ENCODE measurements at places on chromosomes 7 and 10. TPM values are rescaled to one million over a fixed set of nuclear protein-coding genes. Genes with fewer than 3 reads are reported as not detected.

The IFIT1B gene
- polyA plus RNA-seq = not detected

The BTBD16 gene
- 0.73 TPM for polyA plus RNA-seq

The HERC4 gene
- polyA plus RNA-seq = 16.3 TPM

The HYAL4 gene
- not detected for polyA plus RNA-seq

The ASIC3 gene
- polyA plus RNA-seq = 3.2 TPM

The EPDR1 gene
- polyA plus RNA-seq = 33.0 TPM

The IQCE gene
- polyA plus RNA-seq = 11.0 TPM

The SLC29A4 gene
- 1.1 TPM for polyA plus RNA-seq

The GATA3 gene
- polyA plus RNA-seq = 1.9 TPM

The DENND2A gene
- polyA plus RNA-seq = 4.1 TPM

The AFAP1L2 gene
- polyA plus RNA-seq = 5.6 TPM

The HMX2 gene
- not detected for polyA plus RNA-seq

The SPRN gene
- polyA plus RNA-seq = 0.11 TPM

The ATP6V0A4 gene
- 0.22 TPM for polyA plus RNA-seq

The AGR3 gene
- 464 TPM for polyA plus RNA-seq

The GPRIN2 gene
- polyA plus RNA-seq = 17.7 TPM

The CYP2C8 gene
- polyA plus RNA-seq = 0.25 TPM

The CLRN3 gene
- 0.12 TPM for polyA plus RNA-seq

The KDM7A gene
- 3.1 TPM for polyA plus RNA-seq

The PAX4 gene
- polyA plus RNA-seq = not detected

The PDE6C gene
- not detected for polyA plus RNA-seq

The CALML5 gene
- not detected for polyA plus RNA-seq

The MCMBP gene
- 25.8 TPM for polyA plus RNA-seq

The ADAM22 gene
- polyA plus RNA-seq = 0.26 TPM

The RTKN2 gene
- 26.6 TPM for polyA plus RNA-seq

The AOAH gene
- 36.4 TPM for polyA plus RNA-seq

The GNGT1 gene
- not detected for polyA plus RNA-seq

The PHKG1 gene
- 1.0 TPM for polyA plus RNA-seq

The SRGN gene
- polyA plus RNA-seq = 1,336 TPM

The CYP3A5 gene
- polyA plus RNA-seq = 2.2 TPM

The OR2A5 gene
- not detected for polyA plus RNA-seq

The SORCS3 gene
- polyA plus RNA-seq = not detected

The ASAH2 gene
- polyA plus RNA-seq = 0.08 TPM

The LIPN gene
- 2.6 TPM for polyA plus RNA-seq

The FAM131B gene
- 0.29 TPM for polyA plus RNA-seq

The MBL2 gene
- not detected for polyA plus RNA-seq

The ELFN1 gene
- 1.4 TPM for polyA plus RNA-seq

The INA gene
- 0.04 TPM for polyA plus RNA-seq

The ZNF467 gene
- polyA plus RNA-seq = 18.6 TPM

The SLC25A28 gene
- 86.9 TPM for polyA plus RNA-seq

The ZPBP gene
- not detected for polyA plus RNA-seq

The CYTH3 gene
- polyA plus RNA-seq = 12.4 TPM

The VAX1 gene
- not detected for polyA plus RNA-seq

The AKR1D1 gene
- polyA plus RNA-seq = not detected

The ZCWPW1 gene
- polyA plus RNA-seq = 12.2 TPM

The TMEM176B gene
- polyA plus RNA-seq = 54.8 TPM

The TRDMT1 gene
- polyA plus RNA-seq = 3.4 TPM

The CUX1 gene
- 40.5 TPM for polyA plus RNA-seq

The ABCB8 gene
- 28.7 TPM for polyA plus RNA-seq

The KIAA1217 gene
- polyA plus RNA-seq = 5.5 TPM

The C7orf33 gene
- not detected for polyA plus RNA-seq

The GOT1 gene
- 26.1 TPM for polyA plus RNA-seq

The AKR1C2 gene
- 31.4 TPM for polyA plus RNA-seq

The DGKI gene
- 0.14 TPM for polyA plus RNA-seq

The CHRM2 gene
- 0.71 TPM for polyA plus RNA-seq

All from lung (tissue), 17 donors.